Activated T-cell treated with anti-CD3 and anti-CD28 coated beads, Interleukin-2, amount 50 U/mL, for 72 hours (primary cell): ENCODE measurements at places on chromosomes 6 and 20.

- no peak for DNase-seq
- H3K4me1 ChIP-seq = peaks cover 11% of the 10 kb centered on the region
- H3K36me3 ChIP-seq = no peaks in the 10 kb centered on the region
- H3K4me3 ChIP-seq = no peak overlapping the region
- H3K27me3 ChIP-seq = no peaks in the 10 kb centered on the region
Observed at GRCh38 chr20:38957235-38957876, 4.8 kb upstream of the DHX35 start.

DNA sequence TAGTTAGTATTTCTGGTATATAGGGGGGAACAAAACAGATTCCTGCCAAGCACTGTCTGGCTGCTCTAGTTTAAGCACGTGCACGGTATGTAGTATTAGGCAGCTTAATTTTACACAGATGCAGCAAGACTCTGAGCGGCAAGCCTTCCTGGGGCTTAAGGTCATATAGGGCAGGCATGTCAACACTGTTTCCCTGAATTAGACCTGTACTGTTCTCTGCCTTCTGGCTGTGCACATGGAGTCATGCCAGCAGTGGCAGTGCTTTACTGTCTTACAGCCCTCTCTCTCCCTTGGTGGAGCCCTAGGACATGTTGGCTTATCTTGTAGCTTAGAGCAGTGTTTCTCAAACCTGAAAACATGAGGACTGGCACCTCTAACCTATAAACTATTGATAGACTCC lies 56.6 kb downstream of the PHF20 start:
- peaks cover 14% of the 10 kb centered on the region for H3K36me3 ChIP-seq
- no peak overlapping the region for H3K4me3 ChIP-seq
- no peaks in the 10 kb centered on the region for H3K27me3 ChIP-seq
- no peak for DNase-seq
- peaks cover 30% of the 10 kb centered on the region for H3K4me1 ChIP-seq
- H3K27ac ChIP-seq = no peak overlapping the region

DNA sequence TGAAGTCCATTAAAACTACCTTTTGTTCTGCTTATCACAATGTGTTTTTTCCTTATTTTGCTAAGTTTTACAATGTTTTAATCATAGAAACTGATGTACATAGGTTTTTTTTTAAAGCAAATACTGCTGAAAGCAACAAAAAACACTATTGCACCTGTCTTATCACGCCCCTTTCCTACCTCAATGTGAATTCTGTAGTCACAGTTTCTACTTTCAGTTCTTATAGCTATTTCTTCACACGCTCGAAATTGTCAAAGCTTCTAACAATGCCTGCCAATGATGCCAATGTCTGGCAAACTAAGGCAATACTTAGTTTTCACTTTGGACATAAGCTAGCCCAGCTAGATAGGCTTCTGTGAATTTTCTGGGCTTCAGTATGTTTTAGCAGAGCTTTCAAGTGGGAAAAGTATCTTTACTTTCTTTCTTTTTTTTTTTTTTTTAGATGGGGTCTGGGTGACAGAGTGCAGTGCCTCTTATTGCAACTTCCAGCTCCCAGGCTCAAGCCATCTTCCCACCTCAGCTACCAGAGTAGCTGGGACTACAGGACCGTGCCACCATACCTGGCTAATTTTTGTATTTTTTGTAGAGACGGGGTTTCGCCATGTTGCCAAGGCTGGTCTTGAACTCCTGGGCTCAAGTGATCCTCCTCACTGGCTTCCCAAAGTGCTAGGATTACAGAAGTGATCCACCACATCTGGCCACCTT lies 85.5 kb upstream of the HTR1B start:
- no peaks in the 10 kb centered on the region for H3K4me1 ChIP-seq
- no peaks in the 10 kb centered on the region for H3K27me3 ChIP-seq
- H3K4me3 ChIP-seq = no peak overlapping the region
- DNase-seq = no peak

DNA sequence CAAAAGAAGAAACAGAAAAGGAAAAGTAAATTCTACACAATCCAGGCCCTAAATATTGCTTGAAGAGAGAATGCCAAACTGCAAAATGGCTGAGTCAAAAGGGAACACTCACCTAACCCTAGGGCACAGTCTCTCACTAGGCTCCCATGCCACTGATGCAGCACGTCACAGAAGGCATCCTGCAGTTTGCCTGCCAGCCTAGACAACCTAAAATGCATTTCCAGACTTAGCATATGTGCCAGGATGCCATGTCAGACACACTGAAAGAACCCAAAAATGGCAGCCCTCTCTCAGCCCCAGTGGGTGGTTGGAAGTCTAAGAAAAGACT lies 10.6 kb upstream of the SIRPD start:
- no peak for DNase-seq
- no peak overlapping the region for H3K27ac ChIP-seq
- H3K4me3 ChIP-seq = no peak overlapping the region
- H3K4me1 ChIP-seq = peaks cover 18% of the 10 kb centered on the region
- H3K27me3 ChIP-seq = no peaks in the 10 kb centered on the region

DNA sequence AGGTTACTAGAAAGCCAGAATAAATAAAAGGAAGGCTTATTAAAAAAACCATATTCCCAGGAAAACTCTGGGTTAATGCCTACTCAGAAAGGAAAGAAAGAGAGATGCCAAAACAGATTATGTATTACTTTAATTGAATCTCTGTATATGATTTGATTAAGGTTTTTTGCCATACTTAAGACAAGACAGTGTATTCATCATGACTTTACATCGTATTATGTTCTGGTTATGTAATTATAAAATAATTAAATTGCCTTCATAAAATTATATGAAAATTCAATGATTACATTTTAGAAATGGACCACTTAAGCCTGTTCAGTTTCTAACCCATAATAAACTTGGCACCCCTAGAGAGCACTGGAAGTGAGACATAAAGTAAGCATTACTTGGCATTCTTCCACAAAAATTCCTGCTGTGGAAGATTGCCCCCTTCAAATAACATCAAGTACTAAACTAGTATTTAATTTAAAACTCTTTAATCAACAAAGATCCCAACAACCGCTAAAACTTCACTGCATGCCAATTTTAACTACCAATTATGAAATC lies 20.8 kb upstream of the IBTK start:
- DNase-seq = no peak
- H3K27me3 ChIP-seq = peaks cover 18% of the 10 kb centered on the region
- H3K36me3 ChIP-seq = no peaks in the 10 kb centered on the region
- H3K4me3 ChIP-seq = no peak overlapping the region
- H3K27ac ChIP-seq = no peak overlapping the region

- H3K27me3 ChIP-seq = peaks cover 10% of the 10 kb centered on the region
- H3K36me3 ChIP-seq = no peaks in the 10 kb centered on the region
- H3K4me3 ChIP-seq = no peak overlapping the region
- H3K27ac ChIP-seq = no peak overlapping the region
Observed at GRCh38 chr6:122154912-122155575, 244.4 kb upstream of the HSF2 start.

- peak overlapping the region; percentile 89 for H3K4me3 ChIP-seq
- peaks cover 64% of the 10 kb centered on the region for H3K4me1 ChIP-seq
- DNase-seq = peak; percentile 81
- H3K36me3 ChIP-seq = peaks cover 6% of the 10 kb centered on the region
Observed at GRCh38 chr6:26251354-26252076, 113.5 kb upstream of the BTN3A2 start.

- H3K36me3 ChIP-seq = no peaks in the 10 kb centered on the region
- peaks cover 46% of the 10 kb centered on the region for H3K4me1 ChIP-seq
- no peak overlapping the region for H3K4me3 ChIP-seq
- DNase-seq = no peak
- H3K27me3 ChIP-seq = no peaks in the 10 kb centered on the region
Observed at GRCh38 chr20:57435498-57436222, 44.5 kb downstream of the RBM38 start.
